ENCODE measurements at places on chromosomes 4 and X.

- DNase-seq, result no peak
Measured at GRCh38 chr4:16684097-16684496, 214.3 kb downstream of the LDB2 start.

DNA sequence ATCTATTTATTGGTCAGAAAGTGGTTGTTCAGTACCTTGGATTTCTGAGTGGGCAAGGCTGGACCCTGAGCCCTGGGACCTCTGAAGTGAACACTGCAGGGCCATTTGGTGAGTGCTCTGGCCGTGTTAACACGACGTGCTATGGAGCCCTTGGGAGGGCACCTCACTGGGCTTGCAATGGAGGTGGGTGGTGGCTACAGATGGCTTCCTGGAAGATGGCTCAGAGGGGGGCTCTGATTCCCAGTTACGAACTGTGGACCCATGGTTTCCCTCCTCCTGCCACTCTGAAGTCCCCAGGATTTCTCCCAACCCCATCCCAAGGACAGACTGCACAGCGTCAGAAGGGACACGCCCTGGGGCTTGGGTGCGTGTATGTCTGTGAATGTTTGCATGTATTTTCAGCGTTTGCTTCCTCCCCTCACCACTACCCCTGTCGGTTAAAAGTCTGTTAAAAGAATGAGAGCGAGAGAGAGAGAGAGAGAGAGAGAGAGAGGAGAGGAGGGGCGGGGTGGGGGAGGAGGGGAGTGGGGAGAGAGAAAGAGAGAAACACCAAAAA lies 3.7 kb upstream of the RHOH start:
- no peak for DNase-seq

DNA sequence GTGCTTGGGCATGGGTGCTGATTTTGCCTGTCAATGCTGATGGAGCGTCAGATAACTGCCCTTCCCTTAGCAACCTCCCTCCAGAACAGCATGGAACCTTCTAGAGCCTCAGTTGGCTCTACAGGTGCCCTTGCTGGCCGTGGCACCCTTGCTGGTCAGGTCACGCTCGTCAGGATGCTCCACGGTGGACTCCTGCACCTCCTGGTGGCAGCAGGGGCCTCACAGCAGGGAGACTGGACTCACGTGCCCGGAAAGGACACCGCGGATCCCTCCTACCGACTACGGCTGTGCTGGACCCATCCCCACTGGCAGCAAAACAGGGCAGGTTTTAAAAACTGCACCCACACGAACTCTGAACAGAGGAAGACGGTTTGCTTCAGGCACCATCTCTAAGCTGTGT lies 82.1 kb upstream of the AFAP1 start:
- no peak for DNase-seq

DNA sequence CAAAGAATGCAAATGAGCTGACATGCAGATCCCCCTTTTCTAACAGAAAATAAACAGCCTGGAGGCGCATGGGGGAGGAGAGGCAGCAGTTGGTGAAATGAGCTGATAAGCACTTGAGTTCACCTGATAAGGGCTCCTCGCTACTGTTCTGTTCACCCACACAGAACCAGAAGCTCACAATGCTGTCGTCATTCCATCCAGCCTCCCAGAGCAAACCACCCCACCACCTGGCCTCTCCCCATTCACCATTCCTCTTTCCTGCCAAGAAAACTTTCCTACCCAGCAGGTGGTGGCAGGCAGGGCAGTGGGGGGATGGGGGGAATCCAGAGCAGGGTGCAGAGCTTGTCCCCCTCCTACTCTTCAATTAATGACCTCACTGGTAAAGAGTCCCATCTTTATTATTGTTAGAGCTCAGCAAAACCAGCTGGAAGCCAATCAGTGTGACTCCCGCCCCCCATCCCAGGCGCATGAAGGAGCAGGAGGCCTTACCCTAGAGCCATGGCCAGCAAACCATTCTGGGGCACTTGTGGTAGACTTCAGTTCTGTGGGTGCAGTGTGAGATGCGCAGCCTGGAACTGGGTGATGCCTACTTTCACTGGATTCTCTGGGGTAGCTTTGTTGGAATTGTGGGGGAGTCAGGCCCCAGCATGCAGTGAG lies 350.3 kb downstream of the ZIC3 start:
- no peak for DNase-seq

DNA sequence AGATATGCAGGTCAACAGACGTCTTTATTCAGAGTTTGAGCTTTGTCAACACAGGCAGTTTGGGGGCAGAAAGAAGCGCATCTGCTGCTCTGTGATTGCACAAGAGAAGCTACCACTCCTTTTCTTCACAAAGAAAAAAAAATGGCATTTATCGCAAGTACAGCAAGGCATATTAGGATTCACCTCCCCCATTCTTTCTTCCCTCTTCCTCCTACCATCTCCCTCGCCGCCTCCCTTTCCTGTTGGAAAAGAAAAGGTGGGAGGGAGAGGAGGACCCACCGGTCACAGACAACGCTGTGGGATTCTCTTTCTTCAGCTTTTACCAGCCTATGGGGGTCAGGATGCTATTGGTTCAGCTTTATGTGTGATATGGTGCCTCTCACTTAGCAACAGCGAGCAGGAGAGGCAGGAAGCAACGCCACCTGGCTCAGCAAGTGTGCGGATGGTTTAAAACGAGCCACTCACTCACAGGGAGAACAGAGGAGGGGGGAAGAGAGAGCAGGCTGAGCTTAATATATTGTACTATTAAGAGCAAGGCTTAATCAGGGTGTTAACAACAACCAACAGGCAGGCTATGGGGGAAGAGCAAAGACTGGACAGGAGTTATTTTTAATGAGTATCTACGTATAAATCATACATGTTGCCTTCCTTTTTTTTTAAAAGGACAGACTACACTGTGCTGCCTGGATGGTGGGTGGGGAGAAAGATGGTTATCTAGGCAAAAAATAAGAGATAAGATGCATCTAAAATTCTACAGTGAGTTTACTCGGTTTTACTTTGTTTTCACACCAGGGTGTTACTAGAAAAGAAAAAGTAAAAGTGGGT lies 104.7 kb downstream of the MAML3 start:
- DNase-seq, result peak; percentile 15

DNA sequence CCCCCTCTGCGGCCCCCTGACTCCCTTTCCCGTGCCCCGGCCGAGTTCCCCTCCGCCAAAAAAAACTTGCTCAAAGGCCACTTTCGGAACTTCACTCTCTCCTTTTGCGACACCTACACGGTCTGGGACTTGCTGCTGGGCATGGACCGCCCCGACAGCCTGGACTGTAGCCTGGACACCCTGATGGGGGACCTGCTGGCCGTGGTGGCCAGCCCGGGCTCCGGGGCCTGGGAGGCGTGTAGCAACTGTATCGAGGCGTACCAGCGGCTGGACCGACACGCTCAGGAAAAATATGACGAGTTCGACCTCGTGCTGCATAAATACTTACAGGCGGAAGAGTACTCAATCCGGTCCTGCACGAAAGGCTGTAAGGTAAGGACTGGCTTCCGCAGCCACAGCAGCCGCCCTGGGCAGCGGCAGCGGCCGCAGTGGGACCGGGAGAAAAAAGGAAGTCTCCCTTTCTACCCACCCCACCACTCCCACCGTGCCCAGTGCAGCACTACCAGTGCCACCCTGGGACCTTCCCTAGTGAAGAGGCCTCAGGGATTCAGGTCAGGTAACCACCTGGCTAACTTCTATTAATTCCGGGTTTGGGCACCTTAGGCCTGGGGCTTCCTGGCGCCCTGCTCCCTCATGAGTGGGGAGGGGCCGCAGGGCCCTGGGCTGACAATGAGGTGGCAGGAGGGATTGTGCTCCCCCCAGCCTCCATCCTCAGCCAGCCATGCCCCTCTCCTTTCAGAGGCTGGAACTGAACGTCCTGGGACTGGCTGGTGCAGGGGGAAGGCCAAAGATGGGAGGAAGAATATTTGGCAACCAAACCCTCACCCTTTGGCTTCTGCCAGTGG lies 1.9 kb downstream of the NALF2 start:
- DNase-seq, result no peak

GRCh38 chr4:28073860-28074555 lies 1213.4 kb downstream of the STIM2 start:
- DNase-seq, result no peak

- no peak for DNase-seq
Measured at GRCh38 chr4:86633854-86634253, 39.7 kb downstream of the PTPN13 start.

DNA sequence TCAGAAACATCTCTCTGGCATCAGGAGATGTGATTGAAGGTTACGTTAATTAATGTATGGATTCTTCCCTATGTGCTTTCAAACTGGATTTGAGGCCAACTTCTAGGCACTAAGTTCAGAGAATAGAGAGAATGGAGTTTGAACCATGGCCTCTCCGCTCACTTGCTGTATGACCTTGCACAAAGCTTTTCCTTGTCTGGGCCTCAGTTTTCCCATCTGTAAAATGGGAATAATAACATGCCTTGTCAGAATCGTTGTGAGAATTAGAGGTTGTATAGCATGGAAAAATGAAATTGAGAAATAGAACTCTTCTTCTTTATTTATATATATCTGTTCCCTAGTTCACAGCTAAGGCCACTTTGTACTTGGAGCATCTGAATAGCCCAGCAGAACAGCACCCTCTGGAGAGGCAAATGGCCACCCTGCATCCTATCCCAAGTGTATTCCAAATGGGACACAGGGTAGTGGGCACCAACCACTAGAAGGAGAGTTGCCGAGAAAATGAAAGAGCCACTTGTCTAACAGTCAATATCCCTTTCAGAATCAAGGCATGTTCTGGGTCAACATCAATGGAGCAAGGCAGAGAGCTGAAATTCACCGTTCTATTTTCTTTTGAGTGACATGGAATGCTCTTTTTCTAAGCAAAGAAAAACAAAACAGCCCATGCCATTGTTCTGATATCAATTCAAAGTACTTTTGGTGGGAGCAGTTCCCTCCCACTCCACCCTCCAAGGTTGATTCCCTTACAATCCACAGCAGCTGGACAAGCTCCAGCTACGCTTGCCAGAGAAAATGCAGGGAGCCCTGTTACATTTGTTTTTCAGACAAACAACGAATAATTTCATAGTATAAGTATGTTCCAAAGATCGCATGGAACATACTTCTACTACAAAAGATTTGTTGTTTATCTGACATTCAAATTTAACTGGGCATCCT lies 23.3 kb upstream of the MTM1 start:
- DNase-seq, result no peak

DNA sequence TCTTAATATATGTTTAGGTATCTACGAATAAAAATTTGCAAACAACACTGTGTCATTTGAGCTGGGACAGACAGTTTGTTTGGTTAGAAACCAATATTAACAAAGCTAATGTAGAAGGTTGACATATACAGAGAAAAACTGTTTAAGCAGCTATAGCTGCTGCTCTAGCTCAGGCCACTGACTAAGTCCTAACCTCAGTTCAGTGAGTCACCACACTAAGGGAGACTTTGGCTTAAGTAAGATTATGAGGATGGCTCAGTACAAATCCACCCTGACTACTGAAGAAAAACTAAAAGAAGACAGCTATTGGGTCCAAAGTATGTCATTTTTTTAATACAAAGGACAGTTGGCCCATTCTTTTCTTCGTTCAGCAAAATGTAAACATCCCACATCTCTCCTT lies 717.3 kb upstream of the ACTRT1 start:
- DNase-seq, result no peak

DNA sequence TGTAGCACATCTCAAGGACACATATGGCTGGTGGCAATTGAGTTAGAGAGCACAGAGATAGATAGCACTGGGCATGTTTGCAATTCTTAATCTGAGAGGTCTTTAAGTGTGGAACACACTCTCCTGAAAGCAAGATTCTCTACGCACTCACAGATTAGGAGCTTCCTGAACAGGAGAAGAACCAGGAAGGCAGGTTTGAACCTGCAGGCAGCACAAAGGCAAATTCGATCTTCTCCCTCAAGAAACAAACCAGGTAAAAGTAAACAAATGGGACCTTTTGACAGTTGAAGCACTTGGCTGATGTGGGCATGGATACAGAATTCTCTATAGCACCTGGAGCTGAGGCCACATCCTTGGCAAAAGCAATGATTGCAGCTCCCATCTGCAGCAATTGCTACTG lies 24.3 kb downstream of the HS3ST1 start:
- no peak for DNase-seq

DNA sequence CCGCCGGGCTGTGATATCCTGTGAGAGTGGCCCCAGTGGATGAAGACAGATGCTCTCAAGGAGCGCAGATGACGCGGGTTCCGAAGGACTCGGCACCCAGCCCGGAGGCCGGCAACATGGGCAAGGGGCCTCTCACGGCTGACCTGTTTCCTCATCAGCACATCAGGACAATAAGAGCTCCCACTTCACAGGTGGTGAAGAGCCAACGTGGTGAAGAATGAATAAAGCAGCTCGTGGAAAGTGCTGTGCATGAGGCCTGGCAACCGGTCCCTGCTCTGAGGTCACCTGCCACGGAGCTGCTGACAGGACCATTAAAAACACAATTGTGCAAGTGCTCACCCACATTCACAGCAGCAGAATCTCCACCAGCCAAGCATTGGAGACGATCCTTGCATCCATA lies 22.9 kb downstream of the ABLIM2 start:
- DNase-seq, result no peak

DNA sequence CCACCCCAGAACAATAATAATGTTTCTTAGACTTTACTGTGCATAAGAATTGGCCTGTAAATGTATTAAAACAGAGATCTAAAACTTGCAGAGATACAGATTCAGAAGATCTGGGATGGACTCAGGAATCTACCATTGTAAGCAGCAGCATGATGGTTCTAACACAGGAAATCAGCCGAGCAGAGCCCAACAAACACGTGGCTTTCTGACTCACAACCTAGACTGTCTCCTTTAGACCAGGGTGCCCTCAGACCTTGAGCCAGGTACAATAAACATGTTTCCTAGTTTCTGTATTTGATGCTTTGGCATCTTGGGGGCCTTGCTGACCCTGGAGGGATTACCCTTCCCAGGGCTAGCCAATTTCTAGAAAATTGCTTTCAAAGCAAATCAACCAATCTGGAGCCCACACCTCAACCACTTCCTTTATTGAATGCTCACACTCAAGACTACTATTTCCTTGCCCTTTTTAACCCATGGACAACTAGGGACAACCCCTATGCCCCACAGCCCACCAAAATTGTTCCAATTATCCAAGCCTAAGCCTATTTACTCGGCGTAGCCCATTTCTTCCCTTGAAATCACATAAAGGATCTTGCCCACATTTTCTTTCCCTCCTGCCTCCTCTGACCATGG lies 80.5 kb downstream of the TBC1D9 start:
- no peak for DNase-seq

- DNase-seq, result no peak
Measured at GRCh38 chr4:145567516-145567915, 51.7 kb upstream of the MMAA start.

DNA sequence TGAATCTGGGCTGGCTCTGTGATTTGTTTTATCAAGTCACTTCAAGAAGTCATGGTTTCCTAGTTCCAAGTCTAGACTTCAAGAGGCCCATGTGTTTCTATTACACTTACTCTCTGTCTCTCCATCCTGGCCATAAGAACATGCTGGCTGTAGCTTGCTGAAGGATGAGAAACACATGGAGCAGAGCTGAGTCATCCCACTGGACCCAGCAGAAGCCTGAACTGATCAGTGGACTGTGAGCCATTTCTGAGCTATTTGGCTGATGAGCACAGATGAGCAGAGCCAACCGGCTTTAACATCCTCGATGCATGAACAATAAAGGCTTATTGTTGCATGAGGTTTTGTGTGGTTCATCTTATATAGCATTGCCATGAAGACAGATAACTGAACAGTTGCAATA lies 290.6 kb upstream of the BOD1L1 start:
- no peak for DNase-seq
